ENCODE measurements at places on chromosomes 7 and 10. TPM values are rescaled to one million over a fixed set of nuclear protein-coding genes. Genes with fewer than 3 reads are reported as not detected.

The LRRC18 gene
- 0.66 TPM for total RNA-seq

The OLAH gene
- not detected for total RNA-seq

The GPR15LG gene
- not detected for total RNA-seq

The BLNK gene
- 0.51 TPM for total RNA-seq

The PLA2G12B gene
- not detected for total RNA-seq

The UFSP1 gene
- total RNA-seq = 4.0 TPM

The PRDX3 gene
- total RNA-seq = 144 TPM

The NUDT13 gene
- 2.1 TPM for total RNA-seq

The PALD1 gene
- 0.33 TPM for total RNA-seq

The SPDYE11 gene
- not detected for total RNA-seq

All from fibroblast of lung (primary cell).